ENCODE measurements at places on chromosomes 16 and 17.
A peak's percentile ranks its signal among the peaks of the same experiment; 100 is the strongest.

- DNase-seq = no peak
These were observed 8.9 kb downstream of the RHBDF2 start for GRCh38 chr17:76492123-76492988.

- no peak for DNase-seq
These were observed 207.8 kb downstream of the SHISA9 start for GRCh38 chr16:13109171-13109570.

GRCh38 chr17:34647511-34647910, 68.1 kb downstream of the TMEM132E start:
- no peak for DNase-seq

DNA sequence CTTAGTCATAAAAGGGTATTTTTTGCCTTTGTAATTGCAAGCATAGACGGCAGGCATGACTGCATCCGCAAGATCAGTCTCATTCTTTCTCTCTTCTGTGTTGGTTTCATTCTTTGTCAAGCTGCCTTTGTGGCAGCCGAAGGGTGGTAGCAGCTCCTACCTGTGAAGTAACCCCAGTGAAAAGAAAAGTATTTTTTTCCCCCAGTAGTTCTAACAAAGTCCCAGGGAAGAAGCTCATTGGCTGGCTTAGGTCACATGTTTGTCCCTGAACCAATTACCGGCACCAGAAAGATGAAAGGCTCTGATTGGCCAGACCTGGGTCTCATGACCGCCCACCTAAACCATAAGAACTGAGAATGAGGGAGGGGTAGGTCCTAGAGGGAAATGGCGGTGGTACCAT, 110.7 kb downstream of the RAP1GAP2 start:
- DNase-seq = no peak

DNA sequence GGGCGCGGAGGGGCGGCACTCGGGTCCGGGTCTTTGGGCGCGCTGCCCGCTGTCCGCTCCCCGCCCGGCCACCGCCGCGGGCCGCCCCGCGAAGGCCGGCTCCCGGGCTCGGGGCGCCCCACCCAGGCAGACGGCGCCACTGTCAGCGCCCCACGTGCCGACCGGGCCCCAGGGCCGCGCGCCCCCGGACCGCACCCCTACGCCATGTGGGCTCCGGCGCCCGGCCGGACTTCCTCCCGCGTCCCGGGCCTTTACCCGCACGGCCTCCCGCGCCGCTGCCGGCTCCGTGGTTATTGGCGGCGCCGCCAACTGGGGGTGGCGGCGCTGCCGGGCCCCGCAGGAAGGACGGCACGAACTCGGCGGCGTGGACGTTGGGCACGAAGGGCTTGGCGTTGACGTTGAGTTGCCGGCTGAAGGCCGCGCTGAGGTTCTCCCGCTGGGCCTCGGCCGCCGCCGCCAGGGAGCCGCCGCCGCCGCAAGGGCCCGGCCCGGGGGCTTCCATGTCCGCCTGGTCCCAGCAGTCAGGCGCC, 577 bp downstream of the GSPT1 start:
- peak; percentile 23 for DNase-seq

DNA sequence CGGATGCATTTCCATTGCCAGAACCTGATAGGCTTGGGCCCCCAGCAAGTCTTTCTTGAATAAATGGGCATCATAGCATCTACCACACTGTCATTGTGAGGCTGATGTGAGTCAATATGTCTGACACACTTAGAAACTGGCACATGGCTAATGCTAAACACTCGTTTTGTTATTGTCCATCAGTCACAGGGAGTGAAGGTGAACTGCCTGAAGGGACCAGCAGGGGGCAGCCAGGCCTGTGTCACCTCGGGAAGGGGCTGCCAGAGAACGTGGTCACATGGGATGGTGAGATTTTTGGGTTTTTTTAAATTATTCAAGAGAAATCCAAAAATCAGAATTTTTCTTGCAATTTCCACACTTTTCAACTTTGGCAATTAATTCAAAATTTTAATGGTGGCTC, 831 bp upstream of the RCVRN start:
- DNase-seq = peak; percentile 56

GRCh38 chr17:50049636-50050035, 6.3 kb upstream of the ITGA3 start:
- no peak for DNase-seq

DNA sequence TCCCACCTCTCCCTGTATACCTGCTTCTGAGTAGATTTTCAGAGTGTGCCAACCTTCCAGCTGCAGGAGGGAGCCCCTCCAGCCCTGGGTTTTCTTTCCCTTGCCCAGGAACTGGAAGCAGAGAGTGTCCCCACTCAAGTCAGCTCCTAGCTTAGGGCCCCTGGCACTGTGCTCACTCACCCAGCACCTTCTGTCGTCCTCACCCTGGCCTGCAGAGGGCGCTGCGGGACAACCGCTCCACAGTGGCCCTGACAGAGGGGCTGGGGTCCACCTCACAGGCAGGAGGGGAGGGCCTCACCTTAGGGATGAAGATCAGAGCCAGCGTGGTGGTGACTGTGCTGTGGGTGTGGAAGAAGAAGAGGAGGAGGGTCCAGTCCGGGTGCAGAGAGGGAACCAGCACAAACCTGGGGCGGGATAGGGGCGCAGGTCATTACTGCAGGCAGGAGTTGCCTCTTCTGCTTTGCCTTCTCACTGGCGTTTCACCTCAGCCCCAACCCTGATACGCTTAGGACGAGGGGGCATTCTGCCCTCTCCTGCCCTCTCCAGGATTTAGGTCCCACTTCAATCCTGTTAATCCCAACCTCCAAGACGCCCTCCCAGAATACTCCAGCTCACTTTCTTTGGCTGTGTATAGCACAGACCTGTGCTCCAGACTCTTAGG, 10.0 kb downstream of the GPR179 start:
- peak; percentile 87 for DNase-seq

DNA sequence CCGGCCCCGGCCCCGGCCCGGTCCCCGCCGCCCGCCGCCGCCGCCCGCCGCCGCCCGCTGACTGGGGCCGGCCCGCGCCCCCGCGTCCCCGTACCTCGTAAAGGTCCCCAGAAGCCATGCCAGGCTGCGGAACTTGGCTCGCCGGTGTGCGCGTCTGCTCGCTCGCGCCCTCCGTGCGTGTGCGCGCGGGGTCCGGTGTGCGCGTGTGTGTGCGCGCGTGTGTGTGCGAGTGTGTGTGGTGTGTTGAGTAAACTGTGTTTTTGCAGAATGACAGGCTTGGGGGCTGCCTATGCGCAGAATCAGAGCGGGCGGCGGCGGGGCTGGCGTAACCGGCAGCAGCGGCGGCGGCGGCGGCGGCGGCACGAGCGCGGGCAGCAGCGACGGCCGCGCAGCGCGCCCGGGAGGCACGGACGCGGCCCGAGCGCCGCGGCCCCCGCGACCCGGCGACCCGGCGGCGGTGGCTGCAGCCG, 307 bp downstream of the CDYL2 start:
- peak; percentile 22 for DNase-seq

GRCh38 chr16:72815348-72816318, 232.3 kb downstream of the ZFHX3 start:
- DNase-seq = no peak

DNA sequence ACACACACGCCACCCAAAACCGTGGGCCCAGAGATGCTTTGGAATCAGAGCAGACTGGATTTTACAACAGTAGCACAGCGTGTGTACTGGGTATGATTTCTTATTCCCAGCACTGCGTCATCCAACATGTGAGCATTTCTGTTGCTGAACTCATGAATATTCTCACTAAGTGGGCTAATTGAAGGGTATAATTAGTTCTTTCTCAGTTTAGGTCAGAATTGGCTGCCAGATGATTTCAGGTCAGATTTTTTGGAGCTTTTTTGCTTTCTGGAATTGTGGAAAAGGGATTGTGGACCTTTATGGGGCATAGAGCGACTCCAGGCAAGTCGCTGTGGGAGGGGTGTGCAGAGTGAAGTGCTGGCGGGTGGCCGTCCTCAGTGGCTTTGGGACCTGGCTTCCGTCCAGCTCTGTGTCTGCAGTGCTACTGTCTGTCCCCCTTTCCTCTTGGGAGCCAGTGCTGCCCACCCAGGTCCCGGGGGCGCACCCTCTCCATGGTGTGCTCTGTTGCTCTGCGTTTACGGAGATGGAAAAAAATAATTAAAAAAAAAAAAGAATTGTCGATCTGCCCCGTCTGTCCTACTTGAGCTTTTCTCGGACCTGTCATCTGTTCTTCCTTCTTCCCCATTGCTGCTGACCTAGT, 25.0 kb downstream of the FOXK2 start:
- DNase-seq = no peak

DNA sequence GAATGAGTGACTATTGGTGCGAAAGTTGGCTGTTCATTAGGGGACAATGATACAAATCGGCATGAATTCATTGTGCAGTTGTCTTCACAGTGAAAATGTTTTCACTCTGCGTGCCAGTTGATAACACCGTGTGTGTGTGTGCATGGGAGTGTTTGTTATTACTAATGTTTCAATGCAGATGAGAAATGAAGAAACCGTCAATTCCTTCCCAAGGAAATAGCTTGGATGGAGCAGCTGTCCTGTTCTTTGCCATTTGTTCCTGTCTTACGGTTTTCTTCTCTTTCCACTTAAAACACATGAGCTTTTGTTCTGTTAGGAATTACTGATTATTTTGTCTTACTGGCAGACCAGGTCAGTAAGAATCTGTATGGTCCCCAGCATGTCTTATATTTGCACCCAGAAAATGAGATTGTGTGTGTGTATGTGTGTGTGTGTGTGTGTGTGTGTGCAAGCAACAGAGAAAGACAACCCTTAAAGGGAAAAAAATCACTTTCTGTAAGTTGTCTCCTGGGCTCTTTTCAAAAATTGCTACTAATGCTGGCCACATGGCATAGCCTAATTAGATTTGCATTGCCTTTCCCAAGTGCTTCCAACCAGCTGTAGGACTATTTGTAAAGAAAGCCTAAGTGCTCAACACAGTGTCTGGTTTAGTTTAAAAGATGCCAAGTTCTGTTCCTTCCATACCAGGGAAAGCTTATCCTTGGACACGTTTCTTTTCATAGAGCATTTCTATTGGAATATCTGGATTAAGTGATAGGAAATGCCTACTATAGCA, 23.8 kb downstream of the SHISA9 start:
- no peak for DNase-seq

DNA sequence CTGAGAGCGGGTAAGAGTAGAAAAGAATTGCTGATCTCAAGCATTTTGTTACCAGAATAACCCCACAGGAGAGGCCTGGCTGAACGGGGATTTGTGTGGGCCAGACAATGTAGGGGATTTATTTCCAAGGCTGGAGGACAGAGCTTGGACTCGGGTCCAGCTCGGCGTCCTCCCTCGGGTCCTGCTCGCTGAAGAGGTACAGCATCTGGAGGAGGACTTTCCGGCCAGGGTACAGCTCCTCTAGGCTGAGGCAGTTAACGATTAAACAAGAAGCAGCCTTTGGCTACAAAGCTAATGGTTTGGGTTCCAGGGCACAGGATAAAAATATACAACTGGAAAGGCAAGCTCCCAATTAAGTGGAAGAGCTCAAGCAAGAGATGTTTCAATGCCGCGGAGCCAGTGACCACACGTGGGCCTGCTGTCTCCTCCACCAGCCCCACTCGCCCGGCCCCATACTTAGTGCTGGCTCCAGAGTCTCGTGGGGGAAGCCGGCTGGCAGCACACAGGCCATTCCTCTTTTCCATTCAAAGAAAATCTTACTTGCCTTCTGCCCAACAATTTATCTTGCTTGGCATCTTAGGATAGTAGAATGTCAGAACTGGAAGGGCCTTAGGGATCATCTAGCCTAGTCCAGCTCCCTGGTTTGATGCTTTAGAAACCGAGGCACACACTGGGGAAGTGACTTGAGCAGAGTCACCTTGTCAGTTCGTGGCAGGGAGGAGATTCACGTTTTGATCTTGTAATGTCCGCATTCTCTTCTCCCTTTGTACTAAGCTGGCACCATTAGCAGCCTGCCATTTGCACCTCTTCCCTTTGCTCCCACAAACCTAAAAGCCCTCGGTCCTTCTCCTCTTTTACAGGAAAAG, 85.9 kb upstream of the TBX2 start:
- no peak for DNase-seq

DNA sequence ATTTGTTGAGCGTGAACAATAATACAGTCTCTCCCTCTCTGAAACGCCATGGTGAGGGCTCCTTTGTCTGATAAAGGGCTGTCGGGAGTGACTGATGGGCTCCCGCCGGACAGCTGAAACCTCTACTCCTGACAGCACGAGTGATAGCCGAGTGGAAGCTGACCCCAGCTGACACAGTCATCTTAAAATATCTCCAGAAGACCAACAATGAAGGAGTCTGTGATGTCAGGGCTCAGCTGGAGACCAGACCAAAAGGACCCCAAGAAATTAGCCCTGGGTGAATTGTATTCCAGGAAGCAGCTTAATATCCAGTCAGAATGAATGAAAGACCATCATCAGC, 22.4 kb downstream of the CCDC182 start:
- DNase-seq = no peak

- no peak for DNase-seq
These were observed 86.7 kb upstream of the TOB1 start for GRCh38 chr17:50952889-50953288.

DNA sequence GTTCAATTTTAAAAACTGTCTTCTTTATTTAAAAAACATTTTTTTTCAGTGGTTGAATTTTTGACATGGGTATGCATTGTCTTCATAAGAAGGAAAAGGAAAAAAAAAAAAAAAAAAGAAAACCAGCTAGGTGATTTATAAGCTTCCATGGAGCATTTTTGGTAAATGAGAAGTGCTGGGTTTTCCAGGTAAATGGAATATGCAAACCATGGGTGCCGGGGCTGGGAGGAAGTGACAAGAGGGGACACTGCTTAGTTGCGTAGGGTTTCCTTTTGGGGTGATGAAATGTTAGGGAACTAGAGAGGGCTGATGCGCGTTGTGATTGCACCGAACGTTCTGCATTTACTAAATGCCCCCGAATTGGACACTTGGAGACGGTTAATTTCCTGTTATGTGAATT, 217.4 kb upstream of the FOXF1 start:
- DNase-seq = no peak

DNA sequence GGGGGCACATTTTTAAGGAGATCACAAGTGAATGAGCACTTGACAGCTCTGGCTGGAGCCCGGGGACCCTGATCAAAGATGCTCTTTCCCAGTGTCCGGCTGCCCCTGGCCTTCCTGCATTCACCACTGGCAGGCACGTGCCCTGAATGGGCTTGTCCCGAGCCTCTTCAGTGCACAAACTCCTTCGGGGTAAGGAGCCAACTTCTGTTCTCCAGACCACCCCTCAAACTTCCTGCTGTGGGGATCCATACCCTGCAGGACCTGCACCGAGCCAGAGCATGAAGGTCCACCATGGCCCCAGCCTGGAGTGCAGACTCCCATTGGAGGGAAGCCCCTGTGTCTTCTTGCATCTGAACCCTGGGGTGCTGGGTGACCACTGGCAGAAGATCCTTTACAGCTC, 9.8 kb upstream of the SLC12A3 start:
- DNase-seq = no peak

GRCh38 chr16:66382966-66383299, 16.4 kb downstream of the CDH5 start:
- peak; percentile 66 for DNase-seq
